Stimulated activated CD8-positive, alpha-beta memory T cell treated with anti-CD3 and anti-CD28 coated beads, Interleukin-2, amount 100 ng/mL, for 1 hour (primary cell): ENCODE measurements at places on chromosomes 16 and 17.

DNA sequence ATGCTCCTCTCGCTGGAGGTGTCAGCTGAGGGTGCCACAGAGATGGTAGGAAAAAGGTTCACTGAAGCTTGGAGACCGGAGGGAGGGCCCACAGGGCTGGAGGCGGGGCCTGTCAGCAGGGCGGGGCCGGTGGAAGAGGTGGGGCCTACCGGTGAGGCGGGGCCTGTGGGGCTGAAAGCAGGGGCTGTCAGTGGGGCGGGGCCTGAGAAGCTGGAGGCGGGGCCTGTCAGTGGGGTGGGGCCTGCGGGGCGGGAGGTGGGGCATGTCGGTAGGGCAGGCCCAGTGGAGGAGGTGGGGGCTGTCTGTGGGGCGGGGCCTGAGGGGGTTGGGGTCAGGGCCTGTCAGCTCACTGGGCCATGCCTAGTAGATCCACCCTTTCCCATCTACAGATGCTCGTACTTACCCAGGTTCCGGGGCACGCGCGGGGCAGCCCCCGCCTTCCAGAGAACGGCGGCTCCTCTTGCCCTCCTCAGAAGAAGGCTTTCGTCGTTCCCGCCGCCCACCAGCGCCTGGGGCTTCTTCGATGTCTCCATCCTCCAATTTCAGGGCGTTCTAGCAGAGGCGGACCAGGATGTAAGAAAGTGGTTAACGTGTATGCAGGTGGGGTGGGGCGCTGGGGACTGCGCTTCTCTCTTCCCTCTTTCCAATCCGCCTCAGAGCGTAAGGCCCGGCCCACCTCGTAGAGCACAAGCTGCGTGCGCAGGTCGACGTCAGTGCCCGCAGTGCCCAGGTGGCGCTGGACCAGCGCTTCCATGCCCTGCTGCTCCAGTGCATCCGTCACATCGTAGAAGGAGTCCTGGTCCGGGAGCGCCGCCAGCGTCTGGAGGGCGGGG is 9.8 kb downstream of the TMEM208 start:
- peak; percentile 45 for DNase-seq

DNA sequence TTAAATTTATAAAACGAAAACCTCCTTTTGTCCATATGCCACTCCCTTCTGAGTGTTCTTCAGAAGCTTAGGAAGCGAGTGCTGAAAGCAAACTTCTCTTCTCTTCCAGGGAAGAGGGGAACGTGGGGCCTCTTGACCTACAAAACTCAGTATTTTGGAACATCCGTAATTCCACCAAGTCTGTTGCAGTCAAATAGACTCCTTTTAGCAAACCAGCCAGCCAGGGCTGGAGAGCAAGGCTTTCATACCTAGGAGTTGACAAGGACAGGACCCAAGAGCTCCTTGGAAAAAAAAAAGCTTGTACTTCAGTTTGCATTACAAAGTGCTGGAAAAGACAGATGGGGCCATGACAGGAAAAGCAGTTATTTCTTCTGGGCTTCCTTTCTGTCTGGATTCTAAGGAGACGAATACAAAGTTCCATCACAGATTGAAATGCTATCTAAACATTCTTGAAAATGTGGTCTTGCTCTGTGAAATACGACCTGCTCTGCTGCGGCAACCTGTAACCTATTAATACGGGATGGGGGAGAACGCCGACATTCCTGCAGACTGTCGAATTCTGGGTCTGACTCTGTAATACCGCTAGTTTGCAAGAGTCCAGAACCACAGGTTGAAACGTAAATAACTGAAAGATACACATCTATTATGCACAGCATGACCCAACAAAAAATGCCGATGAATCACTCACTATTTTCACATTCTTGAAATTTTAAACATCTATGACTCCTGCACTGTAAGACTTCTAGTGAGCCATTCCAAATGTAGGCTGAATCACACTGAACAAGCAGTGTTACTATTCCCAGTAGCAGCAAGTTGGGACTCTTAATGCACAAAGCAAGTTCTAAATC is 20.6 kb downstream of the VPS53 start:
- DNase-seq = no peak

DNA sequence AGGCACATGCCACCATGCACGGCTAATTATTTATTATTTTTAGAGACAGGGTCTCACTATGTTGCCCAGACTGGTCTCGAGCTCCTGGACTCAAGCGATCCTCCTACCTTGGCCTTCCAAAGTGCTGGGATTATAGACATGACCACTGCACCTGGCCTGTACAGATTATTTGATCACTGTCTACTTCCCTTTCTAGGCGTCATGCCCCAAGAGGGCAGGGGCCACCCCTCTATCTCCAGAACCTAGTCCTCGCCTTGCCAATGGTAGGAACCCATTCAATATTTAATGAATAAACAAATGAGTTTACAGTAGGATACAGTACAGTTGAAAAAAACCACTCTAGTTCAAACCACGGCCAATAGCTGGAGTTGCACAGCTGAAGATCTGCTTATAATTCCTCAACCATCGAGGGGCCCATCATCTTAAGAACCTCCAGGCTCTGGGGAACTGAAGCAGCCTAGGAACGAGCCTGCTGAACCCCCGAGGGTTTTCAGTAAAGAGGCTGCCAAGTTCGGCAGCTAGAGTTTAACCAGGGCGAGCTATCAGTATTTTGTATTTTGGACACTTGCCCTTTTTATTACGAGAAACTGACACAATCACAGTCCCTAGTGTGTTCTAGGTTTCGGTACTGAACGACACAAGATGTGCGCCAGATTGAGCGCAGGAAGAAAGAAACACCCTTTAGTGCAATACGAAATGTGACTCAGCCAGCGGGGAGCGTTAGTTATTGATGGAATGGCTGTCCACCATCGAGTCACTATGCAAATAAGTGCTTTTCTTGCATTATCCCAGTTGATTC is 14.6 kb downstream of the ADCY9 start:
- DNase-seq = no peak

DNA sequence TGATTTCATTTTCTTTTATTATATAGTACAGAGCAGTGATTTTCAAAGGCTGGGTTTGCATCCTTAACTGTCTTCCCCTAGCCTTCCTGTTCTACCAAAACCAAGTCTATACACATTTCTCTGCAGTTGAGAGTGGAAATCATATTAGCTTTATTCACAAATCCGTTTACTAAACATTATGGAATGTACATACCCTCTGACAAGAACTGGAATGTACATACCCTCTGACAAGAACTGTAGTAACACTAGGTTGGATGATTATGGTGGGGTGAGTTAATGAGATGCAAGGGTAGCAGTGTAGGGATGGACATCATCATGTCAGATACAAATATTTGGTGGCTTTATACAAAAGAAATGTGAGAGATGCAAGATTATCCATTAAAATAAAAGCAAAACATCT is 154.8 kb downstream of the CYB561 start:
- DNase-seq = no peak

- DNase-seq = no peak
These were observed 13.8 kb upstream of the SP2 start for GRCh38 chr17:47882247-47882646.

GRCh38 chr17:80158846-80159245 is 11.0 kb upstream of the CARD14 start:
- no peak for DNase-seq

DNA sequence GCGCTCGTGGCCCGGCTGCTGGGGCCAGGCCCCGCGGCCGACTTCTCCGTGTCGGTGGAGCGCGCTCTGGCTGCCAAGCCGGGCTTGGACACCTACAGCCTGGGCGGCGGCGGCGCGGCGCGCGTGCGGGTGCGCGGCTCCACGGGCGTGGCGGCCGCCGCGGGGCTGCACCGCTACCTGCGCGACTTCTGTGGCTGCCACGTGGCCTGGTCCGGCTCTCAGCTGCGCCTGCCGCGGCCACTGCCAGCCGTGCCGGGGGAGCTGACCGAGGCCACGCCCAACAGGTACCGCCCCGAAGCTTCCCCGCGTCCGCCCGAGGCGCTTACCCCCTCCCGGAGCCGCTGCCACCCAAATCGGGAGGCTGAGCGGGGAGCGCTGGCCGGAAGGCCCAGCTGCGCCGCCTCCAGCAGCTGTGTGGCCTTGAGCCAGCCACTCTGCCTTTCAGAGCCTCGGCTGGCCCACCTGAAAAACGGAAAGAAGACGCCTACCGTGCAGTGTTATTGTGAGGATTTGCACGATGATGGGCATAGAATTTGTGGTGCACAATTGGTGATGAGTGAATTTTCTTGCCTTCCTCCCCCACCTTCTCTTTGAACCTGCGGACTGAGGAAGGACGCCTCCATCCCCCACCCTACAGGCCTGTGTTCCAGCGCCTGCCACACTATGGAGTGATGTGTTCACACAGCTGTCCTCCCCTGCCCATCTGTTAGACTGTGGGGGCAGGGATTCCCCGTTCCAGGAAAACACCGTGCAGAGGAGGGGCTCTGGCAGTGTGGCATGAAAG is 523 bp downstream of the NAGLU start:
- peak; percentile 52 for DNase-seq

DNA sequence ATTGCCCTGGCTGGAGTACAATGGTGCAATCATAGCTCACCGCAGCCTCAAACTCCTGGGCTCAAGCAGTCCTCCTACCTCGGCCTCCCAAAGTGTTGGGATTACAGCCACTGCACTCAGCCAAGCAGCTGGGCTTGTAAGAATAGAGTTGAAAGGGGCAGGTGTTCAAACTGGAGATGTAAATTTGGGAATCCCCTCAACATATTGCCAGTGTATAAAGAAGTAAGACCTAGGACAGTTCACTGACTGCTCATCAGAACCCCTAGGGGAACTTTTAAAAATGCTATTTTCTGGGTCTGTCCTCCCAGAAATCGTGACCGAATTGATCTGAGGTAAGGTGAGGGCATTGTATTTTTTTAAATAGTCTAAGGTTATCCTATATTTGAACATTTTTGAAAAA is 8.9 kb upstream of the DNAJA2 start:
- no peak for DNase-seq

- DNase-seq = no peak
These were observed 6.0 kb upstream of the SYT17 start for GRCh38 chr16:19162085-19162484.

GRCh38 chr16:46751381-46751780 is 3.2 kb upstream of the MYLK3 start:
- DNase-seq = no peak

- DNase-seq = no peak
These were observed 435.3 kb upstream of the ZFHX3 start for GRCh38 chr16:73483076-73483791.

DNA sequence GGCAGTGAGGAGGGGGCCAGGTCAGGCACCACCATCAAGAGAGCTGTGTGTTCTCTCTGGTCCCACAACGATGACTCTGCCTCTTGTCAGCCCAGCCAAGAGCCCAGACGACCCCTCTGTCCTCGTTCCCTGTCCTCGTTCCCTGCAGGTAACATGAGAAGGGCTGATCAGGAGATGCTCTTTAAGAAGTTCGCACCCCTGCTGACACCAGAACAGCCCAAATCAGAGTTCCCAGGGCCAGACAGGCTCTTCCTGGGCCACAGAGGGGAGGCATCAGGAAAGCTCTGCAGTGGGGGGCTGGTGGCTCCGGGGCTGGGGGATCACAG is 13.5 kb upstream of the DNAI2 start:
- no peak for DNase-seq
